Vagina (tissue), 2 donors: ENCODE measurements at places on chromosomes 5 and 9.
A peak's percentile ranks its signal among the peaks of the same experiment; 100 is the strongest.

DNA sequence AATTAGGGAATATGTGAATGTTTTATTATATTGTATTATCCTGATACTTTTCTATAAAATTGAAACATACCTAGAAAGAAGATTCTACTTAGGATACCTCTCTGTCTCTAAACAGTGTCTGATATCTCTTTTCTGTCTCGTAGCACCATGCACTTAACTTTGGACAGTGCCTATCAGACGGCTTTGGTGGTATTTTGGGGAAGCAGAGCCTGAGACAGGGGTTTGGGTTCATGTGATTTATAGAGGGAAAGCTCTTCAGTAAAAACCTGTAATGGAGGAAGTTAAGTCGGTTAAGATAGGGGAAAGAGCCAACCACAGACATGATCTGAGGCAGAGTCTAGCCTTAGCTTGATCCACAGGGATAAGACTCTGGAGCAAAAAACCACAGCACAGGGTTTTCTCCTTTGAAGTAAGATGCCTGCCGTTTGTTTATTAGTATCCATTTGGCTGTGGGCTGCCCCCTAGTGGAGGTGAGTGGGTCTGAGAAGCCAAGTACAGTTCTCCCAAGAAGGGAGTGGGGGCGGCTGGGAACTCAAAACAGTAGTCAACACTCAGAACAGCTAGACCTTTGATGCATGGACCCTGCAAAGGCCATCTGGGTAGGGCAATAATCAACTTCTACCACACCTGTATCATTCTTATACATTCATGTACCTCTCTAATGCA, 141.2 kb upstream of the ASTN2 start:
- no peak for DNase-seq
- no peaks in the 10 kb centered on the region for H3K27me3 ChIP-seq
- no peaks in the 10 kb centered on the region for H3K4me1 ChIP-seq
- no peaks in the 10 kb centered on the region for H3K36me3 ChIP-seq
- H3K27ac ChIP-seq: no peak overlapping the region

DNA sequence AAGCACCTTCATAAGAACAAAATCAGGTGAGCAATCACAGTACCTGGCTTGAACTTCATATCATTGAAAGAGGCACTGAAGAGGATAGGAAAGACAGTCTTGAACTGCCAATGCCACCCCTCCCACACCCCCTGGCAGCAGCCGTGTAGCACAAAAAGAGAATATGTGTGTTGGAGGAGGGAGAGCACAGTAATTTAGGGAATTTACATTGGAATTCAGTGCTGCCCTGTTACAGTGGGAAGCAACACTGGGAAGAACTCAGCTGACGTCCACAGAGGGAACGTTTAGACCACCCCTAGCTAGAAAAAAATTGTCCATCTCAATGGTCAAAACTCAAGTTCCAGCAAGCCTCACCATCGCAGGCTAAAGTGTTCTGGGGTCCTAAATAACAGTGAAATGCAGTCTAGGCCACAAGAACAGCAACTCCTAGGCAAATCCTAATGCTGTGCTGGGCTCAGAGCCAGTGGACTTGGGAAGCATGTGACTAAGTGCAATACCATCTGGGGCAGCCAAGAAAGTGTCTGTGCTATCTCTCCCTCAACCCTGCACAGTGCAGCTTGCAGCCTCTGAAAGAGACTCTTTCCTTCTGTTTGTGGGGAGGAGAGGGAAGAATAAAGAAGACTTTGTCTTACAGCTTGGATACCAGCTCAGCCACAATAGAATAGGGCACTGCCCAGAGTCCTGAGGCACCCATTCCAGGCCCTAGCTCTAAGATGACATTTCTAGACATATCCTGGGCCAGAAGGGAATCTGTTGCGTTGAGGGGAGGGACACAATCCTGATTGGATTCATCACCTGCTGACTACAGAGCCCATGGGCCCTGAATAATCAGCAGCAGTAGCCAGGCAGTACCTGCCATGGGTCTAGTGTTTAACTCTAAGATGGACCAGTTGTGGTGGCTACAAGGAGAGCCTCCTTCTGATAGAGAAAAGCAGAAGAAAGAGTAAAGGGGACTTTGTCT, 62.1 kb upstream of the VLDLR start:
- H3K36me3 ChIP-seq: no peaks in the 10 kb centered on the region
- H3K27ac ChIP-seq: peak overlapping the region; percentile 59
- H3K27me3 ChIP-seq: no peaks in the 10 kb centered on the region
- peaks cover 13% of the 10 kb centered on the region for H3K4me1 ChIP-seq
- no peak overlapping the region for H3K4me3 ChIP-seq
- no peak for DNase-seq

GRCh38 chr9:34580358-34580757, 9.2 kb downstream of the CNTFR start:
- H3K27ac ChIP-seq: no peak overlapping the region
- no peaks in the 10 kb centered on the region for H3K27me3 ChIP-seq
- no peak for DNase-seq
- H3K36me3 ChIP-seq: no peaks in the 10 kb centered on the region

DNA sequence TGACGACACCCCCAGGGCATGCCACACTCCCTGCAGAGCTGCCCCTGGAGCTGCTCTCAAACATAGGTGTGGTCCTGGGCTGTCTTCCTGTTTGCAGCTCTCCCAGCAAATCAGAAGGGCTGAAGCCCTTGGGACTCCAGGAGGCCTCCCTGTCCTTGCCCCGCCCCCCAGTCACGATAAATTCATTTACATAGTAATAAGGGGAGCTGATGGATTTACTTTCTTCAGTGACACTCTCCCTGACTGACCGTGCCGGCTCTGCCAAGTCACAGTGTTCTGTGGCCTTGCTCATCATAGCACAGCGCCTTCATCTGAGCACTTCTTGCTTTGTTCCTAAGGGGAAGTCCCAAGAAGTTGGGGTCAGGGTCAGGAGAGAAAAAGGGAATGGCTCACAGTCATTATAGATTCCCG, 121.4 kb downstream of the ENC1 start:
- no peak overlapping the region for H3K4me3 ChIP-seq
- no peak overlapping the region for H3K27ac ChIP-seq
- no peak for DNase-seq
- no peaks in the 10 kb centered on the region for H3K36me3 ChIP-seq

DNA sequence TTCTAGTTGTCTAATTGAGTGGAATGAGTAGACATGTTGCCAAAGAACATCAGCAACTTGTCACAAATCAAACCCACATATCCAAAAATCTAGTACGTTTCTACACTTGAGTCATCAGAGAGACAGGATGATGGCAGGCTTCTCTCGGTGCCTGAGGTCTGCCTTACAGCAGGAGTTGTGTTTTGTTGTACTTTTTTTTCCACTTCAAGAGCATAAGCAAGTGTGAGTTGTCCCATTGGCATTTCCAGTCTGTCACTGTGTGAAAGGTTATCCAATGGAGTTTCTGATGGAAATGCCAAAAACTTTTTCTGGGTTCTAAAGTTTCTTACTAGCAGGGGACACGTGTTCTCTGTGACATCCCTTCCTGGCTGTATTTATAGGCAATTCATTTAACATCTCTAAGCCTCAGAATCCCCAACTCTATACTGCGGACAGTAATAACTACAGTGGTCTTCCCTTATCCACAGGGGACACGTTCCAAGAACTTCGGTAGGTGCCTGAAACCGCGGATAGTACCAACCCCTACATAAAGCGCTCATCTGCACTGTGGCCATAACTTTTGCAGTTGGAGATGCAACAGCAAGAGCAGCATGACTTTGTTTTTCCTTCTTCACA, 246.5 kb downstream of the SYK start:
- no peaks in the 10 kb centered on the region for H3K27me3 ChIP-seq
- DNase-seq: no peak
- no peak overlapping the region for H3K4me3 ChIP-seq
- H3K4me1 ChIP-seq: peaks cover 7% of the 10 kb centered on the region
- H3K27ac ChIP-seq: no peak overlapping the region

DNA sequence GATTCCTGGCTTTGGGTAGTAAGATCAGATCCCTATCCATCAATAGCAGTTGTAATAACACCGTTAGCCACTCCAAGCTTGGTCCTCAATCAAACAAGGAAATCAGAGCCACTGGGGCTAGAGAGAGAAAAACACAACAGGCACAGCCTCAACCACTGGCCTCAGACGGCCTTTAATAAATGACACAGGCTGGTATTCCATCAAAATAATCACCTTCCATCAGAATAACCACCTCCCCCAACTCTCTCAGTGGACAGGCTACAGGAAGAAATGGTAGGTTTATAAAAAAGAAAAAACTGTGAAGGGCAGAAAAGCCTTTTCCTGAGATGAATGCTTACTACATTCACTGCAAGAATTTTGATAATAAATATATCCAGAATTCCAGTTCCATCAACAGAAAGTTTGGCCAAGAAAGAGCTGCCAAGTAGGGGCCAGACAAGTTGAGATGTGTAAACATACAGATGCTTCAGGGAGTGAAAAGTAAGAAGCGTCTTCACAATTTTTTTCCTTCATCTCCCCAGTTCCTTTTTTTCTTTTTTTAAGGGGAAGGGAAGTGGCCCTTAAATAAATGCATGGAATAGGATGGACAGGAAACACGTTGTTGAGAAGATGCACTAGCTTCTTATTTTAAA, 5.5 kb downstream of the FOXD1 start:
- no peak overlapping the region for H3K27ac ChIP-seq
- DNase-seq: no peak
- no peak overlapping the region for H3K4me3 ChIP-seq
- H3K27me3 ChIP-seq: peaks cover 31% of the 10 kb centered on the region

- no peaks in the 10 kb centered on the region for H3K27me3 ChIP-seq
- DNase-seq: no peak
- H3K36me3 ChIP-seq: no peaks in the 10 kb centered on the region
- H3K4me1 ChIP-seq: peaks cover 8% of the 10 kb centered on the region
- H3K4me3 ChIP-seq: no peak overlapping the region
Measured at GRCh38 chr9:87007711-87008366, 60.5 kb upstream of the GAS1 start.

GRCh38 chr9:29290516-29290915, 1717.2 kb upstream of the C9orf72 start:
- no peaks in the 10 kb centered on the region for H3K36me3 ChIP-seq
- no peak for DNase-seq
- no peak overlapping the region for H3K4me3 ChIP-seq
- no peaks in the 10 kb centered on the region for H3K27me3 ChIP-seq
- no peak overlapping the region for H3K27ac ChIP-seq
